ENCODE measurements at places on chromosomes 6 and 20.

DNA sequence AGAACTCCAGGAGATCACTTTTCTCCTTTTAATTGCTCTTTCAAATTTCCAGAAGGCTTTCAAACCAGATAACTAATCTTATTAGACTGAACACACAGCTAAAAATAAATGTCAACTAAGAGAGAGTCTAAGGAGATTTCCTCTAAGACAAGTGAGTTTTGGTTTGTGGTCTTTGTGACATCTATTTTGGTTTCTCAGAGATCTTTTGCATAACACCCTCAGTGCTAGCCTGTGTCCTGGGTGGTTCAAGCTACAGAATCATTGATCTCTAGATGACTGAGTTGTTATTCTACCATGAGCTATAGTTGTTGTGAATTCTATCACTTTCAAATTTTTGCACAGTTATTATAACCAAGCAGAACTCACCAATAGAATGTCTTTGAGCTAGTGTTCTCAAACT, 49.1 kb upstream of the PLCB4 start:
- no peak for DNase-seq

DNA sequence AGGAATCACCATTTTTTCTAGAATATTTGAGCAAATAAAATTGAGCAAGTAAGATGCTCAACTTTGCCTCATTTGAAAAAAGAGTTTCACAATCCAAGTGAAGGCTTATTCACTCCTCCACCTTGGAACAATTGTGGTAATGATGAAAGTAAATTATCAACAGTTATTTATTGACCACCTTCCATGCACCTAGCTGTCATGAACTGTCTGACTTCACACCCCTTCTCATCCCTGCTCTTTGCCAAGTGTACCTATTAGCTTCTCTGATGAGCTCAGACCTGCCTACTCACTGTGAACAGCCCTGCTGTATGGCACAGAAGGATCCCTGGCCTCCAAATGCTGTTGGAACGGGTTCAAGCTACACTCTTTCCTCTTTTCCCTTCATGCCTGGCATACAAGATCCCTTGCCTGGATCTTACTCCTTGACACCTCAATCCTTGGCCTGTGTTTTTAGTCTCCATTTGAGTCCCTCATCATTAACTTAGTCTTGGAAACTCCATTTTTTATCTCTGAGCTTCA, 99.0 kb upstream of the PREP start:
- no peak for DNase-seq

- no peak for DNase-seq
Observed at GRCh38 chr20:21614980-21615379, 90.5 kb upstream of the PAX1 start.

DNA sequence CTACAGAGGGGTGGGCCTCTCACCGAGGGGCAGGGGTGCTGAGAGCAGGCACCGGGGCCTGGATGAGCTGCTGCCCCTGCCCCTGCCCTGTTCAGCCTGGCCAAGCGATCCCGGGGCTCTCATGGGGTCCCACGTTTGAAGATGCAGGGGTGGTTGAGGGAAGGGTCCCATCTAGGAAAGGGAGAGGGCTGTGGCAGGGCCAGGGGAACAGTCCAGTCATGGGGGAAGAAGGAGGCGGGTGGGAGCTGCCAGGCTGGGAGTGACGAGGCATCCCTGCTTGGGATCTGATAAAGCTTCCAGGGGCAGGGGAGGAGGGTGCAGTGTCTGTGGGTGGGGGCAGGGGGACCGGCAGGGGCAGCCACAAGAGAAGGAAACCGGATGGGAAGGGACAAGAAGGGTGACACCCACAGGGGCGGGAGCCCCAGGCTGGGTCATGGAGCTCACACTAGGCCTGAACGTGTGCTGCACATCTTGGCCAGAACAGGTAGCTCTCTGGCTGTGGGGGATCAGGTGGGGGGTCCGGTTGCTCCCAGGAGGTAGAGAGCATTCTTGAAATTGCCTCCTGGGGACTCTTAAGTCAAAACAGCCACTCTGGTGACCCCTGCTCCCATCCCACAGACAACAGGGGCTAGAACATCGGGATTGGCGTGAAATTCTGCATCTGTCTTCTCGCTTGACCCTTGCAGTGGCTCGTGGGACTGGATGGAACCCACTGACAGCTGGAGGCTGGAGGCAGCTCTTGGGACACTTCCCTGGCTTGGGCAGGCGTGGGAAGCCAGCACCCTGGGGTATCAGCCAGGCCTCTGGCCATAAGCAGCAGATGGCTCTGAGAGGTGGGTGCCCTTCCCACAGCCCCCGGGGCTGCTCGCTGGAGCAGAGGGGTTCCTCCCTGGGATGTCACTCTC, 58.0 kb upstream of the GATA5 start:
- DNase-seq, result no peak

DNA sequence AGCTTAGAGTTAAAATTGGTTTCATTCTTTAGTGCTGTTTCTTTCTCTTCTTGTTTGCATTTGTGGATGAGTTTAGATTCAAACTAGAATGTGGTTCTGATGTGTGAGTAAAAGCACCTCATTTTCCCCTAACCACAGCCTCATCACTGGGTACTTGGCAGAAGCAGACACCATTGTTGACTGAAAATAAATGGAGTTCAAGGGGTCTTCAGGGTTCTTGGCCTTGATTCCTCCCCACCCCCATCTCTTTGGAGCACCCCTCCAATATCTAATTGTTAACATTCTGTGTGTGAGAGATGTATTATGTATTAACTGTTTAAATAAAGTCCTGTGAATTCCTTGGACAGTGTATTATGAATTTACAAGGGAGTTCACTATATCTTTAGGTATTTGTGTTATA, 59.6 kb downstream of the JARID2 start:
- no peak for DNase-seq

DNA sequence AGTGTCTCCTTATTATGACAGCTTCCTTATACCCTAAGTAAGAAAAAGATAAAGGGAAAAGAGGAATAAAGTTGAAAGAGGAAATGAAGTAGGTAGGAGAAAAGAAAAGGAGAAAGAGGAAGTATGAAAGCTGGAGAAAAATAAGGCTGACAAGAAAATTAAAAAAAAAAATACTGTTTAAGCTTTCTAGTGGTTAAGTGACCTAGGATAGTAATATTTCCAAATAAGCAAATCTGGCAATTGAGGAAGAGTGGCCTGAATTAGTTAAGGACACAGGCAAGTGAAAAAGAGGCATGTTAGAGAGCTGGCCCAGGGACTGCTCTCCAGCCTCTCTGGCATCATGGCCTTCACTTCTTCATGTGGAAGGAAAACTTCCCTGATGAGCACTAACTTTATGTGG, 76.5 kb upstream of the ADGRF1 start:
- DNase-seq, result no peak

DNA sequence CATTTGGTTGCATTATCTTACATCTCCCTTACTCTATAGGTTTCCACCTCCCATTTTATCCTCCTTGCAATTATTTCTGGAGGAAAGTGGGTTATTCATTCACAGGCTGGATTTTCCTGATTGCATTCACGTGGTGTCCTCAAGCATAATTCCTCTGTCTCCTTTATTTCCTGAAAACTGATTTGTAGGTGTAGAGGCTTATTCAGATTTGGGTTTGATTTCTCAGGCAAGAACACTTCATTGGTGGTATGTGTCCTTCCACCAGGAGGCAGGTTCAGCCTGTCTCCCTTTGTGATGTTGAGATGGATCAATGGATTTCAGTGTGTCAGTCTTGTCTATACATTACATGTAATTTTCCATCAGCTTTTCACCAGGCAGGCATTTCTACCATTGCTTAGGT, 17.3 kb downstream of the DNPH1 start:
- DNase-seq, result no peak

- DNase-seq, result no peak
Observed at GRCh38 chr6:38676236-38676973, 26.5 kb downstream of the GLO1 start.

DNA sequence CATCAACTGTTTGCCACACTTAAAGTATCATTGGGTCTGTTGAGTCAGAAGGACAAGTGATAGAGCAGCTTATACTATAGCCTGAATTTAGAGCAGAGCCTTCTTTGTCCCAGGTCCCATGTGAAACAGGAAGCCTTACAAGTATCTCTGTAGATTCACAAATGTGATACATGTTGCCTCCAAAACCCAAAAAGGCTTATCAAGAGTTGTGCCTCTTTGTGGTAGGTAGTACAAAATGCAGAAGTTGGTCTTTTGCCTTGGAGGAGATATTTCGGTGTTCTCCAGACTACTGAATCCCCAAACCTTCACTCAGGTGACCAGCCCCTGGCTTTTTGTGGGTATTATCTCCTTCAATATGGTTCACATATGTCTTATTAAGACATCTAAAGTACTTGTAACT, 172.8 kb upstream of the PROKR2 start:
- no peak for DNase-seq

- no peak for DNase-seq
Observed at GRCh38 chr6:71892641-71893040, 6.3 kb downstream of the RIMS1 start.

DNA sequence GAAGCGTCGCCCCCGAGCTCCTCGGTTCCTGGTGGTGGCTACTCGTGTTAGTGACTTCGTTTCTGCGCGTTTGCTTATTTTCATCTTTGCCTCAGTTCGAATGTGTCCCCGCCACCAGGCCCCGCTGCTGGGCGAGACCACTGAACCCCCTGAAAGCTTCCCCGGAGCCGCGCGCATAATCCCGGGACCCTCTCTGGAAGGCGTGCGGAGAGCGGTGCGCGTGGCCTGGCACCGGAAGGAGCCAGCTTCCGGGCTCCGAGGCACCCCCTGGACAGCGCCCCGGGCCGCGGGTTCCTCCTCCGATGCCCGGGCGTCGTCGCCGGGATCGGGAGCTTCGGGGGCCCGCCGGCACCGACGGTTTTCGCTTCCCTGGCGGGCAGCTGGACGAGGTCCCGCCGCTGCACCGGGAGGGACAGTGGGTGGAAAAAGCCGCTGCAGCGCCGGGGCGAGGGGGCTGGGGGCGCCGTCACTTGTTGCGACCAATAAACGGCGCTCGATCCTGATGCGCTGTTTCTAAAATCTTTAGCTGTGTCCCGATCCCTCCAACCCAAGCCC, 643 bp upstream of the SLC35D3 start:
- DNase-seq, result no peak

DNA sequence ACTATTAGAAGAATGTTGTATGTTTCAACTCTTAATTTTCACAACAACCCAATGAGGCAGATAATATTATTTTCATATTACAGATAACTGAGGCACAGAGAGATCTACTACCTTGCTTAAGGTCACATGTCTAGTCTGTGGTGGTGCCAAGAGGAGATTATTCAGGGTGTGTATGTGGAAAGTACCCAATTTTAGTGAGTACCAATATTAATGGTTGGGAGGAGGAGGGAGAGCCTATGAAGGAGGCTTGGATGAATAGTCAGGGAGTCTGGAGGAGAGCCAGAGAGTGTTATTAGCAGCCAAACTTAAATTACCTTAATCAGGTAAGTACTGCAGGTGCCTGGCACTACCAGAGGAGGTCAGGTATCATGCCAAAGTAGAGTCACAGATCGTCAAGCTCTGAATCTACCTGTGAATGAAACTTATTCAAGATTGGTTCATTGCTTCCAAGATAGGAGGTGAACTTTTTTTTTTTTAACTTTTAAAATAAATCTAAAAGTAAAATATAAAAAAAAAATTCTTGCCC, 10.9 kb upstream of the CALHM6 start:
- DNase-seq, result no peak

DNA sequence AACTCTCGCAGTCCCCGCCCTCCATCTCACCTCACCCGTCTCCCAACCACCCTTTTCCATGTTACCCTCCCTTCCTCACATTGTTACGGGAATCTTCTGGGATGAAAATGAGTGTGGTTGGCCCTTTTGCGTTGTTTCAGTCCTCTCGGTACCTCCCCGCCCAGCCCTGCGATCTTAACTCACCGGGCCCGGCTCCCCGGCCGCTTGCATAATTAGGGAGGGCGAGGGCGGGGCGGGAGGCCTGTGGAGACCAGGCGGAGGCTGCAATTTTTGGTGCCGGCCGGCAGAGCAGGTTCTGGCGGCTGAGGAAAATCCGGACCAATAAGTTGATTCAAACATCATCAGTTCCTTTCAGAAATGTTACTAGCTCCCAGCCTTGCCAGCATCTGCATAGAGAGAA, 25.2 kb downstream of the TFAP2B start:
- no peak for DNase-seq

DNA sequence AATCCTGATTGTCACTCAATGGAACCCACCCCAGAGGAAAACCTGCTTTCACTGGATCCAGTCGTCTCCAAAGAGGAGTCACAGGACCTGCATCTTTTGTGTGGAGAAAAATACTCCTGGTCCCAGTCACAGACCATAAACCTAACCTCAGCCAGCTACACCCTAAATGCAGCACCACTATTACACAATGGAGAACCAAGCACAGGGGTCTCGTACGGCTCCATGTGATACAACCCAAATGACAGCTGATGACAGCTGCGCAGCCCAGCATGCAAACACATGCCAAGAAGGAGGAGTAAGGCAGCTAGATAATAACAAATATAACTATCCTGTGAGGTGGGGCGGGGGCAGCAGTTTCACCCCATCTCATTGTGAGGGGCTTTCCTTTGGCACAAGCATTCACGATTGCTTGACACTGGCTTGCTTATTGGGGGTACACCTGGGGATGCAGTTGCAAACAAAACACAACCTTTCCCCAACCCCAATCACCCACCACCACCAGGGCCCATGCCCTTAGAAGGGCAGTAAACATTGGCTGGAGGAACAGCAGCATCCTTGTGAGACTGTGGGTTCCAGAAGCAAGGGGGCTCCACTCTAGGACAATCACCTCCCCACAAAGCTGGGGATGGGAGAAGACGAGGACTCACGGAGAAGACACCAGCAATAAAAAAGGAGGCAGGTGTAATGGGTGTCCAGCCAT, 51.5 kb downstream of the TRERF1 start:
- no peak for DNase-seq

DNA sequence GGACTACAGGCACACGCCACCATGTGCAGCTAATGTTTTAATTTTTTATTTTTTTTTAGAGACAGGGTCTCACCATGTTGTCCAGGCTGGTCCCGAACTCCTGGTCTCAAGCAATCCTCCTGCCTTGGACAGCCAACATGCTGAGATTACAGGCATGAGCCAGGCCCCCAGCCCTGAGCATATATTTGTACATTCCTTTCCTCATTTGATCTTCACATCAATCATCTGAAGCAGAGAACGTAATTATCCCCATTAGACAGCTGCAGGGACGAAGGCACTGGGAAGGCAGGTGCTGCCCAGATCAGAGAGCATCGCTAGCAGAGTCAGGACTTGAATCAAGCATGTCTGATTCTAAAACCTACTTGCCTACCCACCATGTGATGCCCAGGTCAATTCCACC, 41.0 kb upstream of the SIRPA start:
- no peak for DNase-seq

GRCh38 chr6:99307295-99307907, 42.1 kb downstream of the FAXC start:
- DNase-seq, result no peak

GRCh38 chr6:33014841-33015634, 5.6 kb upstream of the HLA-DOA start:
- DNase-seq, result peak; percentile 15

GRCh38 chr20:58440021-58440767, 51.2 kb downstream of the VAPB start:
- no peak for DNase-seq

DNA sequence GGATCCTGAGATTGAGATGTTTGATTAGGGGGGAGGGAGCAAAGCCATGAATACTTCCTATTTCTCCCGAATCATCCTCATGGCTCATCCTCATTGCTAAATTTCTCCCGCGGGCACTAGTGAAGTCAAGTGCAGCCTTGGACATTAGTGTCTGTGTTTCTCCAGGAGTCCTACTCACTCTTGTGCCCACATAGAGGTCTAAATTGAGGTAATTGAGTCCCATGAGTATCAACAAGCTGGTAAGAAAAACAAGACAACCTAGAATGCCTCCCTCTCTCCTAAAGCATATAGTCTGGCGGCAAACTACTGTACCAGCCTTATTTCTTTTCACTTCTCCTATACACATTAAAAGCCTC, 420 bp downstream of the CENPQ start:
- DNase-seq, result no peak
